ENCODE measurements at places on chromosomes 12 and 14. TPM values are rescaled to one million over a fixed set of nuclear protein-coding genes. Genes with fewer than 3 reads are reported as not detected.

The CCDC197 gene
- not detected for total RNA-seq

The ADSS1 gene
- 6.0 TPM for total RNA-seq

The DIO2 gene
- total RNA-seq = 0.41 TPM

The FAM216A gene
- not detected for total RNA-seq

The GPR132 gene
- total RNA-seq = 4.0 TPM

The POLR3B gene
- 8.7 TPM for total RNA-seq

The IL31 gene
- not detected for total RNA-seq

The TXNDC16 gene
- 10.3 TPM for total RNA-seq

The TNS2 gene
- total RNA-seq = 119 TPM

The SYNE3 gene
- 16.4 TPM for total RNA-seq

The ADAMTS20 gene
- not detected for total RNA-seq

The PRR4 gene
- total RNA-seq = 3.4 TPM

The RNU4-1 gene
- 3,130 TPM for total RNA-seq
